ENCODE measurements at places on chromosomes 2 and 18.

- no peak for DNase-seq
These were observed 44.1 kb upstream of the GPC1 start for GRCh38 chr2:240391111-240392051.

GRCh38 chr18:10011061-10011460 is 97.2 kb downstream of the VAPA start:
- no peak for DNase-seq

DNA sequence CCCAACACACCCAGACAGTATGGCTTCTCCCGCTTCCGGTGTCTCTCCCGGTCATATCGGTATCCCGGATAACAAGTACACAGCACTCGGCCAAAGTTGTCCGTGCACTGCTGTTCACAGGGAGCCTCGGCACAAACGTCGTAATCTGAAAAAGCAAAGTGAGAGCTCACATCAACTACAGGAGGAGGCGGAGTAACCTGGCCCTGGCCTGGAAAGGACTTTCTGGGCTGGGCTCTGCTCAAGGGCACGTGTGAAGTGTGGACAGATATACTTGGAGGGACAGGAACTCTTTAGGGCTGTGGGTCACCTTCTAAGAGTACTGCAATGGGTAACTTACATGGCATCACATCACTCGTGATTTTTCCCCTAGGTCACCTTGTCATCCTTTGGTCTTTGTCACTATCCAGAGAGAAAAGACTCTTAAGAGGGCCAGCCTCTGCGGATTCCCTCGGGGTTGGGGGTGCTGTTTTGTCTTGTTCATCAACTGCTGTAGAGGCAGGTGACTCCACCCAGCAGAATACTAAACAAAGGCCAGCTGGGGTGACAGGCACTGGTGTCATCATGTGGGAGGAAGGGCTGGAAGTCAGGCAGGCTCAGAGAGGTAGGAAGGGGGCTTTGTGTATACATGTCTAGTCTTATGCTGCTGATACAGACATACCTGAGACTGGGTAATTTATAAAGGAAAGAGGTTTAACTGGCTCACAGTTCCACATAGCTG is 110.6 kb upstream of the LMAN1 start:
- DNase-seq: no peak

DNA sequence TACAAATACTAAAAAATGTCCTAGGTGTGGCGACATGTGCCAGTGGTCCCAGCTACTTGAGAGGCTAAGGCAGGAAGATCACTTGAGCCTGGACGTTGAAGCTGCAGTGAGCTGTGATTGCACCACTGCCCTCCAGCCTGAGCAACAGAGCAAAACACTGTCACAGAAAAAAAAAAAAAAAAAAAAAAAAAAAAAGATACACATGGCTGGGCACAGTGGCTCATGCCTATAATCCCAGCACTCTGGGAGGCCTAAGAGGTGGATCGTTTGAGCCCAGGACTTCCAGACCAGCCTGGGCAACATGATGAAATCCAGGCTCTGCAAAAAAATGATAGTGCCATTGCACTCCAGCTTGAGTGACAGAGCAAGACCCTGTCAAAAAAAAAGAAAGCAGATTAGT is 13.7 kb downstream of the KANSL1L start:
- DNase-seq: no peak

All from CD4-positive, alpha-beta T cell treated with Interleukin-4 for 4 hours (primary cell).